Karpas-422 (cell line): ENCODE measurements at places on chromosomes 7 and 10.

DNA sequence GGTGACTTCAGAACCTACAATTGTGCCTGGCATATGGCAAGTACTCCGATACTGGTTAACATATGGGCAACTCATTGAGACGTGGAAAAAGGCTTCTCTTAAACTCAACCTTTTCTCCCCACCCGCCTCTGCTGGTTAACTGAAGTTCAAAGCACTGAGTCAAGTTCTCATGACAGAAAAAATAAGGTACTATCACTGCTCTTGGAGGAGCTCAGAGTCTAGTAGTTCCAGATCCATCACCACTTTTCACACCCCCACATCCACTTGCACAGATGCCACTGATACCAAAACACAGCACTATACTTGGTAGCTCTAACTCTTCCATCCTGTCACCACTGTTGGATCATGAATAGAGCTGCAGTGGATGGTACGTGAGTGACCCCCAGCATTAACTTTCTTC lies 36.2 kb downstream of the CCDC6 start:
- no peak for DNase-seq

- DNase-seq, result peak; percentile 43
Measured at GRCh38 chr7:101218236-101219125, 516 bp downstream of the ZNHIT1 start.

GRCh38 chr10:76763376-76763775 lies 874.2 kb downstream of the KCNMA1 start:
- DNase-seq, result no peak

DNA sequence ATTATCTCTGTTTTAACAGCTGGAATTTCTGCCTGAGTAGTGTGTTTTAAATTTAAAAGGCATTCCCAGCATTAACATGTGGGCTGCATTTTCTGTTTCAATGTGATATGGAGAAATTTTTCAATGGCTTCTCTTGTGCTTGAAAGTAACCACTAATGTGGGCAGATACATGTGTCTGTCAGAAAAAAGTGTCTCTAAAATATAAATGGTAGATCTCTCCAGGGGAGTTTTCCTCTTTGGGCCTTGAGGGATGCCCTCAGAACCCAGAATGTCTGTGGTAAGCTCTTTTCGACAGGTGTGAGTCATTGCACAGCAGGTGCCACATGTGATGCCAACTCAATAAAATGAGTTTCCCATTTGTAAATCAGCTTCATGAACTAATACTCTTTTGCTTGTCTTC lies 221.1 kb downstream of the SEMA3E start:
- no peak for DNase-seq

GRCh38 chr10:88899886-88900285 lies 19.8 kb downstream of the STAMBPL1 start:
- DNase-seq, result no peak

- no peak for DNase-seq
Measured at GRCh38 chr7:121916211-121916610, 43.2 kb downstream of the PTPRZ1 start.

- no peak for DNase-seq
Measured at GRCh38 chr10:119768455-119769094, 42.7 kb downstream of the INPP5F start.

DNA sequence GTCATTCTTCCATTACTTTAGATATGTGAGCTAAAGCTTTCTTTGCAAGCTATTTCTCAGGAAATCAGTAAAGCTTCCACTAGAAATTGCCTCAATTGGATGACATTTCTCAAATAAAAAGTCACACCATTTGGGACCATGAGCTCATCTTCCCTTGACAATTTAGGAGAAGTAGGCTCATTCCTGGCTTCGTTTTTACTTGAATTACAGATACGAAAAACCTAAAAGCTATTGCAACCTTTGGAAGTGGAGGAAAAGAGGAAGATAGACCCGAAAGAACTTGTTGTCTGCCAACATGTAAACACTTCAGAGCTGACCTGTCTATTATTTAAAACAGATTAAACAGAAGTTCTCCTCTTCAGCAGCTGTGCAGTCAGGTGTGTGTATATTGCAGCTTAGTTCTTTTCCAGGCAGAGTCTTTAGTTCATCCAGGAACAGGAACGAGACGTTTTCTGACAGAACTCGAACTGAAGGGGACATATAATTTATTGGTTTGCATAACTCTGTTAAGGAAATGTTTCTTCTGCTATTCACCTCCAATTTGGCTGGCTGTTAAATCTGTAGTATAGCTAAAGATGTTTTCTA lies 43.1 kb upstream of the ST8SIA6 start:
- no peak for DNase-seq

GRCh38 chr7:11176985-11177555 lies 203.4 kb downstream of the PHF14 start:
- no peak for DNase-seq

GRCh38 chr7:32477649-32477980 lies 12.6 kb downstream of the LSM5 start:
- DNase-seq, result no peak

- no peak for DNase-seq
Measured at GRCh38 chr7:134886353-134887057, 99.8 kb upstream of the AGBL3 start.

- peak; percentile 58 for DNase-seq
Measured at GRCh38 chr7:142319970-142320369, 62.1 kb upstream of the PRSS58 start.

GRCh38 chr7:117401293-117402002 lies 25.8 kb downstream of the ASZ1 start:
- no peak for DNase-seq

DNA sequence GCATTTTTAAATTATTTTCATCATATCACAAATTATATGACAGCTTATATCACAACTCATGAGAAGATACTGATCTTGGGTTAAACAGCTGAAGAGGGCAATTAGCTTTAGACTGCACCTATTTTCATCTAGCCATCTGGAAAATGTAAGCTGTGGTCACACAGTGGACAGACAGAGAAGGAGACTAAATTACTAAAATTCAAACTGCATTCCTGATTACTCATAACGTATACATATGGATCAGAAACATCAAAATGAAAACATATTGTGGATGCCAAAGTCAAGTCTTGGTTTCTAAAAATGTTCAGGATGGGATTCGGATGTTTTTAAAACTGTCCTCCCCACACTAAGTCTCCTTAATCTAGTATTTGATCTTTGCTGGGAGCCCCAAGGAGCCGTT lies 6.6 kb downstream of the BBIP1 start:
- DNase-seq, result no peak

DNA sequence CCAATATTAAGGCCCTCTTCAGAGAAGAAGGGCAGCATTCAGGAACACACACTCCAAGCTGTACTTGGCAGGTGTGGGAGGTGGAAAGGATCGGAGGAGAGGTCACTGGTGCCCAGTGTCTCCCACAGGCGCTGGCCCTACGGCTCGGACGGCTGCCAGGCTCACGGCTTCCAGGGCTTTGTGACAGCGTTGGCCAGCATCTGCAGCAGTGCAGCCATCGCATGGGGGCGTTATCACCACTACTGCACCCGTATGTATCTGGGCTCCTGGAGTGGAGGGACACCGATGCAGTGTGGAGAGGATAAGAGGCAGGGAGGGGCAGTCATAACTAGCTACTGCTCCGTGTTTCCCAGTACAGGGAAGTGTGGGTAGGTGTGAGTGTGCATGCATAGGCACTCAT lies 3.9 kb downstream of the RGR start:
- DNase-seq, result no peak
